ENCODE measurements at places on chromosomes 1 and 21. TPM values are rescaled to one million over a fixed set of nuclear protein-coding genes. Genes with fewer than 3 reads are reported as not detected.

DNA sequence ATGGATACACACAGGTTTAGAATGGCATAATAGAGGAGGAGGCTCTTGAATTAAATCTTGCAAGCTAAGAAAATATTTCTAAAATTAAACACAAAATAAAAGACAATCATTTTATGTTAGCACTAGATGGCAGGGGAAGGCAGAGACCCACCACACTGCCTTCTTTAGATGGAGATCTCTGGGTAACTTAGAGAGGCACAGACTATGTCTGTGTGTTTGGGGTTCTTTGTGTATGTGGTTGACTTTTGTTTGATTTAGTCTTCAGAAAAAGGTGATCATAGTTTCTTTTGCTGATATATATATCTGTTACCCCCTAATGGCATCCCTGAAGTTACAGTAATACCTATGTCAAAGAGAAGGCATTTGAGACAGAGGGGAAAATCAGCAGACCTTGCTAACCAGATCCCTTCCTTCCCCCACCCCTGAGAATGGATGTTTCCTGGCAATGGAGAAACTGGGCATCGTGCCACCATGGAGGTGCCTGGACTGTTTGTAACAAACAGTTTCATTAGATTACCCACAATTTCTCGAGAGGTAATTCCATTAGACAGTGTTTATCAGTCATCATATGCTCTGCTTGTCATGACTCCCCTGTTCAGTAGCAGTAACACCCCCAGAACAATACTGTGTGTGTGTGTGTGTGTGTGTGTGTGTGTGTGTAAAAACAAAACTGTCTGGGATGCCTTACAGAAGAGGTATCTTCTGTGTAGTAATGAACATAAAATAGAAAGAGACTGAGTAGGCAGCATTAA is 228.3 kb upstream of the DEPDC1 start:
- H3K4me3 ChIP-seq: no peak overlapping the region
- H3K27ac ChIP-seq: no peak overlapping the region
- H3K36me3 ChIP-seq: no peaks in the 10 kb centered on the region

LRRN2 gene
- total RNA-seq: not detected

GRCh38 chr1:67948151-67949080 is 102.0 kb downstream of the DIRAS3 start:
- H3K4me1 ChIP-seq: no peaks in the 10 kb centered on the region
- H3K27ac ChIP-seq: no peak overlapping the region
- DNase-seq: no peak
- no peak overlapping the region for H3K4me3 ChIP-seq
- H3K36me3 ChIP-seq: no peaks in the 10 kb centered on the region

CD34 gene
- total RNA-seq: not detected

AGT gene
- not detected for total RNA-seq
